ENCODE measurements at places on chromosomes 1 and 21.

- DNase-seq: peak; percentile 15
These were observed 80.2 kb upstream of the ACTL8 start for GRCh38 chr1:17674726-17675500.

GRCh38 chr1:36151845-36152203 is 2.5 kb upstream of the TRAPPC3 start:
- DNase-seq: no peak

GRCh38 chr1:238772322-238772721 is 614.0 kb upstream of the CHRM3 start:
- DNase-seq: peak; percentile 0

- DNase-seq: peak; percentile 81
These were observed 948 bp downstream of the TXLNA start for GRCh38 chr1:32180186-32181060.

DNA sequence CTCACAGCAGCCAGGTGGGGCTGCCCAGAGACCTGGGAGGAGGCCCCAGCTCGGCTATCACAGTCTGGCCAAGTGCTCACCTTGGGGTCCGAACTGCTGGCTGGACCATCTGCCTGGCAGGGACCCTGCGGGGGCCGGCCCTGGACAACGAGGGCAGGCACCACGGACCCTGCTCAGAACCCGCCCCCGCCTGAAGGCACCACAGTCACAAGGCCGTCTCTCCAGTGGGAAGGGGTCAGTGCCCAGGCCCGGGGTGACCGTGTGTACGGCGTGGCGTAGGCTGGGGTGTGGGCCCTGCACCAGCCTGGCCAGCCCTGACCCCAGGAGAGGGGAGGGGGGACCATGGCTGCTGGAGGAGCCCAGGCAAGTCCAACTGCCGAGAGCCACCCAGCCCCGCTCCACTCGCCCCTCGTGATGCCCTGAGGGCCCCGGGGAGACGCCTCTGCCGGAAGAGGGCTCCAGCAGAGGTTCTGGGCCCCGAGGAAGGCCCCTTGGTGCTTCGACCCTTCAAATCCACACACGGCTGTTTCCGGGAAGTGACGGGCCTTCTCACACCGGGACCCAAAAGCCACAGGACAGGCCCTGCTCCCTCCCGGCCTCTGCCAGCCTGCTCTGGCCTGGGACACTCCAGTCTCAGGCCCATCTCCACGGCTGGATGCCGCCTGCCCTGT is 11.2 kb upstream of the RNF223 start:
- DNase-seq: no peak

DNA sequence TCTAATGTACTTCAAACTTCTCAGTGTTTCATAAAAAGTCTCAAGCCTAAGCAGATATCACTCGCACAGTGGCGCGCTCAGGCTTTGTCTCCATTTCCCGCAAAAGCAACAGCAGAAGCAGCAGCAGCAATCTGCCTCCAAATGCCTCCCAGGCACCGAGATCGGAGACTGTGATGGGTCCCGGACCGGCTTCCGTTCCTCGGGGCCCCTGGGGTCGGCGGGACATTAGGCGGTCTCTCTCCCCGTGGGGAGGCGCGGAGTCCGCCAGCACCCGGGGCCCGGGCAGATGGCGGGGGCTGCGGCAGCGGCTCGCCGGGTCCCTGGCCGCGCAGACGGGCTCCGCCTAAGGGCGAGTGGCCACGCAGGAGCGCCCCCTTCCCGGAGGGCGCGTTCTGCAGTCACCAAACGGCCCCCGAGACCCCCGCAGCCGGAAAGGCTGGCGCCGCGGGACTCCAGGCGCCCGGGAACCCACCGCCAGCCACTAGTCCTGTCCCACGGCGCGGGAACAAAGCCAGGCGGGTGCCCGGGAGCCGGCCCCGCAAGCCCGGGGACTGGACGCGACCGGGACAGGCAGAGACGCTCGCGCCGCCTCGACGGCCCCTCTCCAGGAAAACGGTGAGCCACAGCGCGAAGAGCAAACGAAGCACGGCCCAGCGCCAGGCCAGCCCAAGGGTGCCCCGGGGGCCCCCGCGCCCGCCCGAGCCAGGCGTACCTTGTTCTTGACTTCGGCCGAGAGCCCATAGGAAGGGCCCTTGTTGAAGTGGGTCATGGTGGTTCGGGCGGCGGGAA is 590 bp downstream of the CNN3 start:
- DNase-seq: peak; percentile 56

DNA sequence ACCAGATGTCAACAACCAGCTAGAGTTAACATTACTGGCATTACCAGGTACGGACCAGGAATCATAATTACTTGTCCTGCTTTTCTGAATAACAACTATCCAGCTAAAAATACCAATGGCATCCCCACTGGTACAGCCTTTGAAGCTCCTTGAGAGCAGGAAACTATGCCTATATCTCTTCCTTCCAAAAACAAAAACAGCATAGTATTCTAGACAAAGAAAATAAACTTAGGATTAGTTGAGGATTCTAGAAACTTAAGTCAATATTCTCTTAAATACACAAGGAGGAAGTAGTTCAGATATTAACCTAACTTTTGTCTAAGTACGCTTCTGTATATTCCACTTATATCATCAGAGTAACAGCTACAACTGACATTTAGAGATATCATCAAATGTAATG is 3.0 kb downstream of the FUBP1 start:
- DNase-seq: no peak

DNA sequence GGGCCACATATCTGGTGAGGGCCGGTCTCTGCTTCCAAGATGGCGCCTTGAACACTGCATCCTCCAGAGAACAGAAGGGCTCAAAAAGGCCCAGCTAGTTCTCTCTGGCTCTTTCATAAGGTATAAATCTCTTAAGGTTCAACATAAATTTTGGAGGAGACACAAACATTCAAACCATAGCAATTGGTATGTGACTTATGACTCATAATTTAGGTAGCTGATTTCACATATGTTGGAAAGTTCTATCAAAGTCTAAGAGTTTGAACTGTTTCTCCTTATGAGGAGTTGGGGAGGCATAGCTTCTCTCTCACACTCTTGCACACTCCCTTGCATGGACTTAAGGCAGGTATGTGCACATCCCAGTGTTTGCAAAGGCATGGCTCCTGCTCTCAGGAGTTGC is 5.1 kb upstream of the FYB2 start:
- DNase-seq: peak; percentile 41

DNA sequence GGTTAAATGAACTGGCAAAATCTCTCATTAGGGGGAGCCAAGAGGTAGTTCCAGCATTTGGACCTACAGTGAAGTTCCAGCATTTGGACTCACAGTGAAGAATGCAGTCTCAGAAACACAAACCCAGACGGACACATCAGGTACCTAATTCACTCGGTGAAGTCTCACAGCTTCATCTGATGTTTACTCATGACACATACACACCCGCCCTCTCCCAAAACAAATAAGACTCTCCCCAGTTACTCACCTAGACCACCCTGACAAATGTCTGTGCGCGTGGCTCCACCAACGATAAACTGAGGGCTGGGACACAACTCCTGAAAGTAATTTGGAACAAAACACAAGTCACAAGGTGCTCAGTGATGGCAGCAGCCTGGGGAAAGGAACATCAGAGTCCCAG is 11.4 kb downstream of the CAPN8 start:
- no peak for DNase-seq

GRCh38 chr1:37813529-37814145 is 5.6 kb upstream of the YRDC start:
- no peak for DNase-seq

- DNase-seq: no peak
These were observed 11.0 kb downstream of the RPTN start for GRCh38 chr1:152148051-152148450.

GRCh38 chr1:38291906-38292521 is 245.4 kb upstream of the POU3F1 start:
- no peak for DNase-seq

DNA sequence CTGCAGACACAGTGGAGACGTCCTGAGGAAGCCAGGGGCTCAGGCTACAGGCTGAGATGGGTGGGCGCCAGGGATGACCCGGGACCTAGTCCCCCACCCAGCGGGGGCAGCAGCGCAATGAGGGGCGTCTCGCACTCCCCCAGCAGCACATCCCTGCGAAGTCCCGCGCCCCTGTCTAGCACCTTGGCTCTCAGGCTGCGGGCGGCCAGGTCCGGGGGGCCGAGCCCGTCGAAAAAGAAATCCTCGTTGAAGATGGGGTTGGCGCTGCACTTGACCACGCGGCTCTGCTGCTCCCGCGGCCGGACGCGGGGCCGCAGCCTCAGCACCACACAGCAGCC is 1.8 kb downstream of the C2CD4D start:
- no peak for DNase-seq

GRCh38 chr1:158185770-158186169 is 5.1 kb downstream of the CD1D start:
- DNase-seq: no peak

- DNase-seq: peak; percentile 9
These were observed 258.6 kb upstream of the TMEM51 start for GRCh38 chr1:14894811-14895560.

DNA sequence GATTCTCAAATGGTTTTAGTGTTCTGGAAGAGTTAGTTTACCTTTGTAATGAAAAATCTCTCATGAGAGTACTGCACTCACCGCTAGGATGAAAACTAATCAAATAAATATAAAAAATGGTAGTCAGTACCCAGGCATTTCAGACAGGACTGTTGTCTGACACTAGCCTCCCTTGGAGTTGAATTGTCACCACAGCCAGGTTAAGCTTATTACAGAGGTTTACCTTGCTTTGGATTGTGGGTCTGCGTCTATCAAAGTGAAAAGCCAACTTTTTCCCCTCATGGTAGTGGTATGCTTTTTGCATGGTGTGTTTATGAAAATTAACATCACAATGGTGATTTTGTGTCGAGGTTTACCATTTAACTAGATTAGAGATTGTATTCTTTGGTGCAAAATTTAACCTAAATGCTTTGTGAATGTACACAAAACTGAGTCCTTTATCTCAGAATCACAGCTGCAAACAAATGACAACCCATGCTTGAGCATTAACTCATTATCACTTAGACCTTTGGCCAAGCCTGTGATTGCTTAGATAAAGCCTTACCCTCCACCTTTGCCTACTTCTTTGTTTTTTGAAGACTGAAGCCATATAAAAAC is 20.1 kb downstream of the RAP1A start:
- DNase-seq: no peak

GRCh38 chr1:43129426-43129825 is 42.7 kb downstream of the EBNA1BP2 start:
- DNase-seq: no peak

- no peak for DNase-seq
These were observed 783.4 kb upstream of the BRINP3 start for GRCh38 chr1:191261111-191261510.

- no peak for DNase-seq
These were observed 817.9 kb upstream of the ADGRL2 start for GRCh38 chr1:80982831-80983230.

GRCh38 chr1:23263380-23263887 is 46.1 kb upstream of the HTR1D start:
- no peak for DNase-seq

DNA sequence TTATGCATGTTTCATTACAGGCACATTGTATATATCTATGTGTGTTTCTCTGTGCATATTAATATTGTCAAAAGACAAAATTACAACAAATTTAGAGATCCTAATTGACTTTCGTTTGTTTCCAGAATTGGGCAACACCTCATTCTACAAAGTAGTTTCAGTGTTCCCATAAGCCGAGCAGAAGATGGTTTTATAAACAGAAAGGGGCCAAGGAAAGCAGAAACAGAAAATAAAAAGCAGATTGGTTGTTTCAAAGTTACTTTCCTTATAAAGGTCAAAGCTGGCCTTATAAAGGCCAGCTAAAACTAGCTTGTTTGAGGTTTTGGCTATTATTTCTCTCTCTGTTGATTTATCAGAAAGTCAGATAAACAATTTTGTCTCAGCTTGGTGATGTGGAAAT is 116.2 kb upstream of the FGGY start:
- DNase-seq: peak; percentile 33

DNA sequence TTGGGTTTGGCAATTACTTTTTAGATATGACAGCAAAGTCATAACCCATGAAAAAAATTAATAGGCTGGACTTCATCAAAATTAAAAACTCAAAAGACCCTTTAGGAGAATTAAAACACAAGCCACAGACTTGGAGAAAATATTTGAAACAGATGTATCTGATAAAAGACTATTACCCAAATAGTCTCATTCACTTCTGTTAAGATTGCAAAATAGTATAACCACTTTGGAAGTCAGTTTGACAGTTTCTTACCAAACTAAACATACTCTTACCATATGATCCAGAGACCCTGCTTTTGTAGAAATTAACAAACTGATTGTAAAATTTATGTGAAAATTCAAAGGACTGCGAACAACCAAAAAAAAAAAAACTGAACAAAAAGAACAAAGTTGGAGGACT is 32.5 kb upstream of the SLC44A3 start:
- DNase-seq: peak; percentile 33

DNA sequence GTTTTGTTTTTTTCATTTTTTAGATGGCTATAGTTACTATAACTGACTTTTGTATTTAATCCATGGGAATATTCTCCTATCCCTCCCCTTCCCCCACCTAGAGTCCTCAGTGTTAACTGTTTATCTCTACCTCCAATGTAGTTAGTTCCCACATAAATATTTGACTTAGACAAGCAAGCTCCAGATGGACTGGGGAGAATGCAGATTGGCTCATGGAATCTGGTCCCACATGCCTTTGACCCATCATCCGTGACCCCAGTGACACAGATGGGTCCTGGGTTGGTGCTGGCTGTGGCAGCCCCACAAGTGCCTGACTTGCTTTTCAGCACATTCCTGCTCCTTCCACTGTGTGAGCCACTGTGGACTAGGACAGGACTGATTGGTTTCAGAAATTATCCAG is 41.8 kb downstream of the ATP2B4 start:
- DNase-seq: no peak

- DNase-seq: no peak
These were observed 21.5 kb upstream of the SMYD2 start for GRCh38 chr1:214259353-214259977.

DNA sequence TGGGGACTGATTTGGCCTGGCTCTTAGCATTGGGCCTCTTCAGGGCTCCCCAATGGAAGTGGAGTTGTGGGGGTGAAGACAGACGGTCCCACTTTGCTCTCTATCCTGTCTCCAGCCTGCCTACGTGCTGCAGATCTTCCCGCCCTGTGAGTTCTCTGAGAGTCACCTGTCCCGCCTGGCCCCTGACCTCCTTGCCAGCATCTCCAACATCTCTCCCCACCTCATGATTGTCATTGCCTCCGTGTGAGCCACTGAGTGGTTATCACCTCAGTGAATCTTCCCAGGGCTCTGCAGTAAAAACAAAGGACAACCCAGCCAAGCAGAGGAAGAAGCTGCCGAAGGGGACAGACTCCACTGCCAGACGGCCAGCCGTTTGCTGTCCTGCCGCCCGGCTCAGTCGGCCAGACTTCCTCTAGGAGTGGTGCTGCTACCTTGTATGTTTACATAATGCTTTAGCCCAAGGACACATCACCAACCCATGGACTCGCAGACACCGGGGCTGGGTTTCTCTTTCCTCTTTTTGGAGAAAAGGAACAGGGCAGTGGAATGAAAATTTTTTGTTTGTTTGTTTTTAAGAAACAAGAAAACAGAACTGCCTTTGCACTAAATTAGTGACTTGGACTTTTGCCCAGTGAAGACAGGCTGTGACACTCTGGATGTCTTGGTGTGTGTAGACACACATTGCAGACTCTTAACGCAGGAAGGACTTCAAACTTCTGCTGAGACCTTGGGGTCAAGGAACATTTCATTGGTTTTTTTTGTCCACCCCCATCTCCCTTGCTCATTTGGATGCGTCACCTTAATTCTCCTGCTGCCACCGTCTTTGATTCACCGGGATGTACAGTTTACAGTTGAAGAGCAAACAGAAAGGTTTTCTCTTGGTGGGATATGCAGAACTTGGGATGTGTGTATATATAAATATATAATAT is 36.5 kb downstream of the ZBTB17 start:
- DNase-seq: peak; percentile 36
